ENCODE measurements at places on chromosomes 1 and 21.

DNA sequence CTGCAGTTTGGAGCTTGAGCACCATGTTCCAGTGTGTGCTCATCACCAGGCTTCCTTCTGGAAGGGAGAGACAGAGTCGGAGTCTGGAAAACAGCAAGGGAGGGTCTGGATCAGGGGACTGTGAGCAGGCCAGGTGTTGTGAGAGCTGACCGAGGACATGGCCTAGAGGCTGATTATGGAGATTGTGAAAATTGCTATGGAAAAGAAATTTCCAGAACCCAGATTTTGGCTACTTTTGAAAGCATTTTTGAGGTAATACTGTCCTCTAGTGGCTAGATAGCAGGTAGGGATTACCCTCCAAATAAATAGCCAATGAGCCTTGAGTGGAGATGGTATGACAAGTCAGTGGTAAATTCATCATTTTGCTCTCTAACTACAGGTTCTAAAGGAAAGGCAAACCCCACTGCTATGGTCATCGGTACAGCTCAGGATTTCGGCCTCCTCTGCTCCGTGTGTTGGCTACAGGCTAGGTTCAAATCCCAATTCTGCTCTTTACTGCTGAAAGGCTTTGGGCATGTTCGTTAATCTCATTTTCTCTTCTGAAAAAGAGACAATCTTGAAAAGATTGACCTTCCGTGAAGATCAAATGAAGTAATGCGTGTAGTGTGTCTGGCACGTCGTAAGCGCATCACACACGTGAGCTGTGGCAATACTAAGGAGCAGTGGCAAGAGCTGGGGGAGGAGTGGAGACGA, 1.0 kb upstream of the HAO2 start:
- DNase-seq, result no peak

DNA sequence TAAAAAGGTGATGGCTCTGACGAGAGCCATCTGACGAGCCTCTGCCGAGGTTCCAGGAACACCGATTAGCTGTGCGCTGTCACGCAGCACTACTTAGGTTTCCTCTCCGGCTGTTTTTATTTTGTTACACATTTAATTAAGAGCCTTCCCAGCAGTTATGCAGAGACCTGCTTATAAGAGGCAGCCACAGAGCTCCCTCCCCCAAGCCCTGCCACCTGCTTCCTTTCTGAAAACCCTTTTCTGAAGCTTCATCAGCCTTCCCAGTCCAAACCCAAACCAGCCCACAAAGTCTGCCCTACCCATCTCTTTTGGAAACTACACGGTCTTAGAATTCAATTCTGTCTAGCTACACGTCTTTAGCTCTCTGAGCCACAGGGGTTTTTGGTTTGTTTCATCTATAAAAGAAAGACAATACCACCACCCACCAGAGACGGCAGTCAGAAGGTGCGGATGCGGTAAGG, 49.1 kb downstream of the ERI3 start:
- no peak for DNase-seq

DNA sequence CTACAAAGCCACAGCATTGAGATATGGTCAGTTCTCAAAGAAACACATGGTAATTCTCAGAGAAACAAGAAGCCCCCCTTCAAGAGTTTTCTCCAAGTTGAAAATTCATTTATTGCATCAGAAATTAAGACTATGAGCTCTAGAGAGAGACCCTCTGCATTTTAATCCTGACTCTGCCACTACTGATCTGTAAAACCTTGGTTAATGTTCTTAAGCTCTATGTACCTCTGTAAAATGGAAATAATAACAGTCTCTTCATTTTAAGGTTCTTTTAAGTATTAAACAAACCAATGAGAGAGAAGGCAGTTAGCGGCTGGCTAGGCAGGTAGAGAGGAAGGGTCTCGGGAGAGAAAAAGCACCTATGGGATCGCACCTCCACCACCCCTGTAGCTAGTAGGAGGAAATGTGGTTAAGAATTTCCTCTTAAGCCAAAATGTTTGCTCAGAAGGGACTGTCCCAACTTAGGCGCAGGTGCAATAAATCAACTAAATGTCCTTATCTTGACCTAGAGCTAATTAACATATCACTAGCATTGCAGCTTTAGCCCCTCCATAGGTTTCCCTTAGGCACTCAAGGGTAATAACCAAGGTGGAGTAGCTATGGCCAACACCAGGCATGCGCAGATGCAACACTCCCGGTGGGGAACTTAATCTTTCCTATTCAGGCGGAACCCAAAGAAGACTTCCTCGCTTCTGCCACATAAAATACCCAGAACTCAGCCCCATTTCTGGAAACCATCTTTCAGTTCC, 1685.4 kb downstream of the MRPL39 start:
- no peak for DNase-seq

DNA sequence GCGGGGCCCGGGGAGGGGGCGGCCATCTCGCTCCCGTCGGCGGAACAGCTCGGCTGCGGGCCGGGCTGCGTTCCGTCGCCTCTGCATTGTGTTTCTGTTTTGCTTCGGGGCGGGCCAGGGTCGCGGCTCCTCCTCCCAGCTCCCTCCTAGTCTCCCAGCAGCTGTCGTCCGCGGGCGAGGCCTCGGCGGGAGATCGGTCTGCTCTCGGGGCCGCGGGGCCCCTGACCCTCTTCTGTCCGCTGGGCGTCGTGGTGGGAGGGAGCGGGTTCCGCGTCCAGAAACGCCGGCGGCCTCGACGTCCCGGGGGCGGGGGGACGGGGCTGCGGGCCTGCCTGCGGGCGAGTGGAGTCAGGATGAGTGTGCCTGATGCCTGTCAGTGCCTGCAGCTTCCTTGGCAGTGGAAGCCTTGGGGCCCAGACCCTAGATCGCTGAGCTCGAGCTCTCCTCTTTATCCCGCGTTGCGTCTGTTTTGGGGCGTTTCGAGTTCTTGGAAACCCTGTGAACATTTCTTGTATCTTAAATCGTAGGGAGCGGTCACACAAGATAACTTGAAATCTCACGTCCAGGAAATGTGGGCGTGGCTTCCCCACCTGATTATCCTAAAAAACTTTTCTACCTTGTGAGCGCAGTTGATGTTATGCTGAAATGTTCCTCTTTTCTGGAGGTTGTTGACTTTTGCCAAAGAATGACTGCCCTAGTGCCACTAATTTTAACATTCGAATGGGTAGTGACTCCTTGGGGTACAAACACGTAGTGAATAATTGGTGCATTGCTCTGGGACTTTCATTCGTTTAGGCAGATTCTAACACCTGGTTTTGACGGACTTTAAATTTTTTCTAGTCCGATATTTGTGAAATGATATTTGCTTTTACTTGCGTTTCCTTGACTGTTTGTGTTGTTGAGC, 676 bp downstream of the MORC3 start:
- DNase-seq, result no peak
